ENCODE measurements at places on chromosomes 4 and X.
A peak's percentile ranks its signal among the peaks of the same experiment; 100 is the strongest.

DNA sequence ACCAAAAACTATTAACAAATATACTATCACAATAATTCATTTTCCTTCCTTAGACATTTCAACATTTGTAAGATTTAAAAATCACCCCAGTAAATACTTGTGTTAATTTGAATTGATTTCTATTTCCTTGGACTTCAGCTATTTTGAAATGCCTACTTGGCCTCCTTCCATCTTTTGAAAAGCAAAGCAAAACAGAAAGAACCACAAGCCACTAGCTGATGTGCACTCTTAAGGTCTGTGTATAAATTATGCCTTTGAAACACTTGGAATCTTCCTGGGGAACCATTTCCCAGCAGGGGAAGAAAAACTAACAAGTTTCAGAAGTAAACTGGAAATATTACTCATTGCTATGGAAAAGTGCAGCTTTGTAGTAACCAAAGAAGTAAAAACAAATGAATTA is 139.8 kb downstream of the CLCN4 start:
- no peak for DNase-seq

DNA sequence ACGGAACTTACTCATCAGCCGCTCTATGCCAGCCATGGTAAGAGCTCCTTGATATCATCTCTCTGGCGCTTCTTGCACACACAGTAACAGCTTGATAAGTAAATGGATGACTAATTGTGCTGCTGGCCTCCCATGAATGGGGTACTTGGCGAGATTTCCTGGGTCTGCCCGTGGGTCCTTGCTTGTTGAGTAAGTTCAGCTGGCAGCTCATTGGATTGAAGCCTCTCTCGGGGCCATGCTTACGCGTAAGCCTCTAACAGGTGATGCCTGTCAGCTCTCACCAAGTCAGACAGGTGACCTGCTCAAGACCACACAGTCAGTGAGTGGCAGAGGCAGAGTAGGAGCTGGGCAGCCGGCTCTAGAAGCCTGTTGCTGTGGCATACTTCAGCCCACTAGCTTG is 7.7 kb downstream of the NSG1 start:
- DNase-seq: no peak

DNA sequence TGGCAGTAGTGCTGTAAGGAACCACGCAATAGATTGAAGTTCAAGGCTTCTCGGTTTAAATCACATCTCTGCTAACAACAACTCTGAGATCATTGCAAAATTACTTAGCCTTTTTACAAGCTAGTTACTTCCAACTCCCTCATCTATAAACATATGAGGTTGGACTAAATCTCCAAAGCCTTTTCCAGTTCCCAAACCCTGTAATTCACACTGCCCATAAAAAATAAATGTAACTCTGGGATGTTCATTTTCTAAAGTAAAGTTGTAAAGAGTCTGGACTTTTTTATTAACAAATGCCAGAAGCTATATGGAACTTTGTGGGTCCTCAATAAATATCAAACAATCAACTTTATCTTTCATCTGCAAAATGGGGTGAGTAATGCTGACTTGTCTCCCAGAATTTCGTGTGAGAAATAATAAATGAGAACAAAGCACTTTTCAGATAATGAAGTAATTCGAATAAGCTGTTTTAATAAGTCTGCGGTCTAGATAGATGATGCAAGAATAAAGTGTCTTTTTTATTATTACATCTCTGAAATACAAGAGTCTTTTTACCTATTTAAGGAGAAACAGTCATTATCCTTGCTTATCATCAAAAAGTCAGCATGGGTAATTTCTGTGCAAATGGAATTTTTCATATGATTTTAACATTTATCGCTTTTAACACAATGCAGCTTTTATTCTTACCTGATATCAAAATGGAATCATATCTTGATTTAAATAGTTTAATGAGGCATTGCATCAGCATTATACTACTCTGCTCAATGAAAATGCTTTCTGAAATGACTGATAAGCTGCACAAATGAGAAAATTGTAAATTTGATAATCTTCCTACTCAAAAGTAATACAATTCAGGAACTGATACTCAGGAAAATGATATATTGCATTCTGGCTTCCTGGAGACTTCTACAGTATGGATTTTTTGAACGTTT is 252.6 kb downstream of the BANK1 start:
- no peak for DNase-seq

- DNase-seq: no peak
Measured at GRCh38 chr4:69875576-69875975, 15.6 kb upstream of the SULT1E1 start.

GRCh38 chr4:37936889-37937498 is 23.2 kb upstream of the PTTG2 start:
- DNase-seq: no peak

DNA sequence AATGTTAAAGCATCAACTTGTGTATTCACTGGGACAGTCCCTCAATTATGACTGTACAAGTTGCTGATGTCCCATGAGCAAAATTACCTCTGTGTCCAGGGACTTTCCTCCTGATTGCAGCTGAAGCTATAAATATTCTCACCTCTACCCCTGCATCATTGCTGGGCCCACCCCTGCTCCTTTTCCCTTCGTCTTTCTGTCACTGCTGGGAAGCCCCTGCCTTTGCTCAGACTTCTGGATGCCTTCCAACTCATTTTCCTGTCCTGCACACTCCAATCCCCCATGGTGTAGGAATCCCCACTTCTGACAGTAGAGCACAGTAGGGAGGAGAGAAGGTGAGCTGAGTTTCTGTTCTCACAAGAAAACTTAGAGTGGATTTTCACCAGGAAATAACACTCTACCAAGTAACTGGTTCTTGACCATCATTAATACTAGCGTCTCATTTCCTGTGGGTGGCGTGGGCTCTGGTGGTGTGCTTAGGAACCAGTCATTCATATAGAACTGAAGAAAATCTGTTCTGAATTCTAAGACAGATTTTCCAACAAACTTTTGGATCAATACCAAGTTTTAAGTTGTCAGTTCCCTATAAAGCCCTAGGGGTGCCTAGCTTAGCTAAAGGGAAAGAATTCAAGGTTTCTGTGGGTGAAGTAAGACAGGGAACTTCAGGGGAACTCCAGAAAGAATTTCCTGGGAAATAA is 136.2 kb upstream of the MED14 start:
- no peak for DNase-seq

DNA sequence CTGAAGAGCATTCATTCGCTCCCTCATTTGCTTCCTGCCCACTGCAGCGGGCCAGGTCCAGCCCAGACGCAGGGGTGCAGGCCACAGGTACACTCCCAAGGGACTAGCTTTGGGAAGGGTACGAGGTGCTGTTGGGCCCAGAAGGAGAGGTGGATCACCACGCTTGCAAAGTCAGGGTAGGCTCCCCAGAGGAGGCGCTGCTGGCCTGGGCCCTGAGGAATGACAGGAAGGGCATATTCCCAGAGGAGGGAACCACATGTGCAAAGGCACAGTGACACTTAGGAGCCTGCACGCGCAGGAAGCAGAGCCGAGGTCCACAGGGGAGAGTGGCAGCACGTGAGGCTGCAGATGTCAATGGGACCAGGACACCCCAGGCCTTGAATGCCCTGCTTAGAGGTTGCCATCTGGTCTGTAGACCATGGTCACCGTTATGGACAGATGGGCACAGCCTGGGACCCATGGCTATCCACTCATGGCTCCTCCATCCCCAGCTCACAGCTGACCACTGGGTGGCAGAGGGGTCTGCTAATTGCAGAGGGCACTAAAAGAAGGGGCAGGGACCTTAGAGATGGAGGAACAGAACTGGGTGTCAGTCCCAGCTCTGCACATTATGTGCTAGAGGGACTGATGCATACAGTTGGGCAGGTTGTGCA is 7.9 kb downstream of the HTRA3 start:
- DNase-seq: peak; percentile 15

- DNase-seq: no peak
Measured at GRCh38 chr4:87659247-87659931, 9.3 kb downstream of the DMP1 start.

DNA sequence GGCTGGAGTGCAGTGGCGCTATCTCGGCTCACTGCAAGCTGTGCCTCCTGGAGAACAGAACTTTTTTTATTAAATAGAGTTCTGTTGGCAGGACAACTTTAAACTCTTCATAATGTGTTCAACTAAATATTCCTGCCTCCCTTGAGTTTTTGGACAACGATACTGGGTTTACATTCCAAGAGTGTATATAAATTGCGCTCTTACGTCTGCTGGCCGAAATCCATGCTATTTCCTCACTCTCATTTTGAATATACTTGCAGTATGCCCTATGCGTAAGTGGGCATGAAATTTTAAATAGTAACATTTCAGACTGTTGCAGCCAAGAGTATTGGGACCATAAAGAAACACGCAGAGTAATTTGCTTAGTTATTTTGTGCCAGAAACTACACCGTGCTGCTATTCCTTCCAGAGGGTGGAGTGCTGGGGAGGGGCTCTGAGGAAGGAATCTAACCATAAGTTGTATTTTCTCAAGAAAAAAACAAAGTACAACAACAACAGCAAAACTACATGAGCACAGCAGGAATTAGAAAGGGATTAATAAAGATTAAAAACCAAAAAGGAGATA is 480.0 kb downstream of the NLGN4X start:
- DNase-seq: no peak

DNA sequence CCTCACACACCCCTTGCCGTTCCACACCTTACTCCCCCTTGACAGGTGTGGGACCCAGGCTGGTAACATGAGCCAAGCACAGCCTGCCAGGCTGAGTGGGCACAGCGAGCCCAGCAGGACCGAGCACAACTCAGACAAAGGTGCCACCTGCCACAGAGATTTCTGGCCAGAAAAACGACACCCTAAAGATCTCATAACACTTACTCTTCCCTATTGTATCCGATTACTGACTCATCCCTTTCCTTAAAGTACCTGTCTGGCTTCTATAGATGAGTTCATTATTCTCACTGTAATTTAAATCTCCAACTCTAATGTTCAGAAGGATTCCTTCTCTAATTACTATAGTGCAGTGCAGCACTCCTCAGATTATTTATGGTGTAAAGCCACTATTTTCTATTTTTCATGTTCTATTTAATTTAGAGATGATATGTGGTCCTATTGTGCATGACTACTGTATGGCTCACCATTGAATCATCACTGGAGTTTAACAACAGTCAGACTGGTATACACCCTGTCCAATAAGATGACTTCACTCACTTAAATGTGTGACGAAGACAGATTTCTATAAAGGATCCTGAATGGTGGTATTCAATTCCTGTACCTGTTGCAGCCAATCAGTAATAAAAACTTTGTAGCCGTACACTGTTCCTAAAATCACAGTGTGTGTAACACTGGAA is 7.6 kb upstream of the SYTL5 start:
- no peak for DNase-seq

DNA sequence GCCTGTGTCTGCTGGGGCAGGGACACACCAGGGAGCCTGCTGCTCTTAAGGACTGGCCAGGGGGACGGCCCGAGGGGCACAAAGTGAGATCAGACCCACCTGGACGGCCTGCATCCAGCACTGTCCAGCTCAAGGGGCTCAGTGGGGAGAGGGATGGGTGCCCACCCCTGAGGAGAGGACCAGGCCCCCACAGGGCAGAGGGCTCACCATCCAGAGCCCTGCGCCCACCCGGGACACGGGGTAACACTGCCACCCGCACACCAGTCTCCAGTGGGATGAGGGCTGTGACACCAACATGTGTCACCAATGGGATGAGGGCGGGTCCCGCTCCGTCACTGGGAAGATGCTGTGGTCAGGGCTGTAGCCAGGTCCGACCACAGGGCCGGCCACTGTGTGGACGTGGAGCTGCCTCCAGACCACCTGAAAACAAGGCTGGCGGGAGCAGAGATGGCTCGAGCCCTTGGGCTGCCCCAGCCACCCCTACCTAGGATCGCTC is 13.2 kb downstream of the DGKQ start:
- no peak for DNase-seq

DNA sequence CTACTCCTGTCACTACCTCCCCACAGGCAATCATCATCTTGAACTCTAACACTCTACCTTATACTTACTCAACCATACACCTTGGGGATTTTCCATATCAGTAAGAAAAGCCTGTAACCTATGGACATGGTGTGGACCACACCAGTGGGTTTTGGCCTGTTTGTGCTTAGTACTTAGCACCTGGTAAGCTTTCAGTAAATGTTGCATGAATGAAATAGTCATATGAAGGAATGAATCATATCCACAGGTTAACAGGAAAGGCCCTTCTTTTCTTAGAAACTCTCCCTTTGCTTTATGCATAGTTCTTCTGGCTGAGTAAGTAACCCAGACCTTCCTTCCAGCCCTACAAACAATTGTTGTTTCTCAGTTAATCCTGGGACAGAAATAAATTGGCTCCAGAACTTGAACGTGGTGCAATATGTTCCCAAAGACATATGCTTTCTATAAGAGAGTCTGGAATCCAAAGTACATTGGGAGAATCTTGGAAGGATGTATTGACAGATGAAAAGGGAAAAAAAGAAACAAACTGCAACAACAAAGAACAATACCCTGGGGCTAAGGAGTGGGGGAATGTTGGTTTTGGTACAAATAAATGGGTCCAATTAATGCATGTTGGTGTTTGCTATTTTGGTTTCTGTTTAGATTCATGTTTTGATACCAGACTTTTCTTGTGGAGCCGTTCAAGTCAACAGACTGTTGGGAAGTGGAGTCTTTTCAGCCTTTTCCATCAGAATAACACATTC is 27.8 kb downstream of the RASL11B start:
- DNase-seq: no peak

DNA sequence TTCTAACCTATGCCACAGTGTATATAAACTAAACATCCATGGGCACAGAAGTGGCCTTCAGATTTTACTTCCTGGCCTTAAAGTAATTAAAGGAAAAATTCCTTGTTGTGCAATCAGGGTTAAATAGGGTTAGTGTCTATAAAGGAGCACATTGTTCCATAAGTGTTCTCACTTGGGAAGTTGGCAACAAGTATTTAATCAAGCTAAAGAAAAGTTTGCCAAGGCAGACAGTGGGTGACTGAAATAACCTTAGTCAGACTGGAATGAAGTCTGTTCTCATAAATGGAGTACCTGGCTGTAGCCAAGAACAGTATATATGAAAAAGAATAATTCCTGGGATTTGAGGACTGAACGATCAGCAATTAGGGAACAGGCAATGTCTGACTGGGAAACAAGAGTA is 213.6 kb downstream of the HTR2C start:
- DNase-seq: no peak

- no peak for DNase-seq
Measured at GRCh38 chr4:89329280-89329679, 21.7 kb upstream of the GPRIN3 start.

DNA sequence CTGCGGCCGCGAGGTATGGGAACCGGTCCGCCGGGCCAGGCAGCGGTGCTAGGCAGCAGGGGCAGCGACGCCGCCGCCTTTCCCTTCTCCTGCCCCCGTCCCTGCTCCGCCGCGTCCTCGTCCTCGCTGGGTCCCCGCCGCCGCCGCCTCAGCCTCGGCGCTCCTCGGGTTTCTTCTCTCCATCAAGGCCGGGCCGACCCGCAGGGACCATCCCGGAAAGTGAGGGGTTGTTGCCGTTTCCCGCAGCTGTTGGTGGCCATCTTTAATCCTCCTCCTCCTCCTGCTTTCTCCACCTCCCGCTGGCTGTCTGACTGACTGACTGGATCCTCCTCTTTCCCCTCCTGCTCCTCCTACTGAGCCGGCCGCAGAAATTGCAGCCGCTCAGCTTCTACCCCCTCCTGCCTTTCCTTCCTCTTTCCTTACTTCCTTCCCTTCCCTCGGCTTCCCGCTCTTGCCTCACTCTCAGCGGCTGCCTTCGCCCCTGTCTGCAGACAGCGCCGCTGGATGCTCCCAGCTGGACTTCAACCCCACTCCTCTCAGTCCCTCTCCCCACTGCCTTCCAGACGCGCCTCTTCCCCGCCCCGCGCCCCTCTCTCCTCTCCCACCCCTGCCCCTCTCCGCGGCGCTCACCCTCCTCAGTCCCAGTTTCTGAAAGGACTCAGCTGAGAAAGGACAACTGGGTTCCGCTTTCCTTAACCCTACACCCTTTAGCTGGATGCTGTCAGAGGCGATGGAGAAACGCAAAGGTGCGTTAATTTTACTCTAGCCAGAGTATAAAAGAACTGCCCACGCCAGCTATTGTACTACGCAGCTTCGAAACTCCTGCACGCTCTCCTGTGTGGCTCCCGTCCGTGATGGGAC is at the start of gene WDFY3:
Gene WDFY3 (minus strand): TSS at position 309 of the 861 bp plus-strand sequence. CDS start 106,099 bp downstream, outside the sequence.
- DNase-seq: peak; percentile 84

Data from DMS 273 treated with DMSO at 0.1 percent for 48 hours (cell line).